Activated T-cell treated with anti-CD3 and anti-CD28 coated beads, Interleukin-2, amount 50 U/mL, for 48 hours (primary cell): ENCODE measurements at places on chromosomes 6 and 20.

GRCh38 chr20:17808357-17808756 is 108.6 kb downstream of the BANF2 start:
- no peak for DNase-seq

DNA sequence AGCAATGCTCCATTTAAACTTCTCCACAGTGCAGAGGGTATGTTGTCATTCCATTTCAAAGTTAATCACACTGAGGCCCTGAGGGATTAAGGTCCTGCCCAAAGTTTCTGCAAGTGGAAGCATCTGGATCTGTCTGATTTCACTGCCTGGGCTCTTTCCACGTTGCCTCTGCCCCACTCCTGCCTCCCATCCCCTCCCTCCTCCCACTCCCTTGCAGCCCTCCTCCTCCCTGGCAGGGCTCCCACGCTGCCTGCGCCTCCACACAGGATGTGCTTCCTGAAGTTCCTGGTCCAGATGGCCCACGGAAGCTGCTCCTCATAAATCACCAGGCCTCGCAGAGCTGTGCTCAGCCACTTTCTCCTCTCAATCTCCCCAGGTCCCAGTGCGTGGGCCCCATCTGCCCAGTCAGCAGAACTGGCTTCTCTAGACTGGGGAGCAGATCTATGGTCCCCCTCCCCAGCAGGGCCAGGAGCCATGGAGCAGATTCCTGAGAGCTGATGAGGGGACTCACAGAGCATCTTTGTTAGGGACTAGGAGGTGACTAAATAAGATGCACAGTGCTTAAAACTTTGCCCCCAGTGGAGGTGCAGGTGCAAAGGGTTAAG is 65.4 kb upstream of the MAFB start:
- no peak for DNase-seq

DNA sequence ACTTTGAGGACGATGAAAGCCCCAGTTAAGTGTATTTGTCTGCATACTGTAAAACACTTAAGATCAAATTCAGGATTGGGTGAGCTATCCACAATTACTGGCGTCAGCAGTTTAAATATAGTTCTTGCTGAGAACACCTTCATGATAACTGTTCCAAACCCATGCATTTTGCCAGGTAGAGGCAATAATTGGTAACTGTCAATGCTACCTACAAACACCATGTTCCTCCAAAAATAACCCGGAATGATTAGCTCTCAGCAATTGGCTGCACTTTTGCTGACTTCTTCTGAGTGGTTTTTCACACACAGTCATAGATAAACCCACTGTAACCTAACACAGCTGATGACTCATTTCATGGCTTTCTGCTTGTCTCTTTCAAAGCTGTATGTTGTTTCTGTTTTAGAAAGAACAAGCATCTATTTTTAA is 1358.6 kb upstream of the GJE1 start:
- DNase-seq = no peak

- peak; percentile 54 for DNase-seq
Measured at GRCh38 chr20:44326391-44327159, 10.3 kb upstream of the R3HDML start.

DNA sequence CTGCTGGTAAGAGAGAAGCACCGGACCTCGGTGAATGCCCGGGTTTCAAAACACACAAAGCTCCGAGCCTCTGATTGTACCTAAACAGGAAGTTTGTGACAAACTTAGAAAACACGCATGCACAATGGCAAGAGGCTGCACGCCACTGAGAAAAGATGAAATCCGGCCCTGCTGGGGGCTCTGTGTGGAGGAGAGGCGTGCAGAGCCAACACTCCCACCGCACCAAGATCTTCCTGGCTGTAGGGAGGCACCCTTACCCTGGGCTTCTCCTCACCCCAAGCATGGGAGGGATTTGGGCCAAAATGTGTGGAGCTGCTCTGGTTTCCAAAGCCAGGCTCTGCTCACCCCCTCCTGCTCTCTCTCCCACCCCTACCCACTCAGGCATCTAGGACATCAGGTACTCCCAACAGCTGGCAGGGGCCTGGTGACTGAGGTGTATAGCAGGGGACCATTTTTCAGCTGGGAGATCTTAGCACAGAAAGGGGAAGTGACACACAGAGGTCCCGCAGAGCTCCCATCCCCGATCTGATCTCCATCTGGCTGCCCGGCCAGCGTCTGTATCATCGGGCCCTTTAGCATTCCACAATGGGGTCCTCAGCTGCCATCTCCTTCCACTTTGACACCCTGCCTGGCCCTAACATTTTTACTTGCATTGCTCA is 84.2 kb downstream of the TRERF1 start:
- peak; percentile 55 for DNase-seq

- no peak for DNase-seq
Measured at GRCh38 chr6:101992286-101992685, 598.8 kb downstream of the GRIK2 start.
